Fibroblast of skin of back (primary cell): ENCODE measurements at places on chromosomes 4 and X.
A peak's percentile ranks its signal among the peaks of the same experiment; 100 is the strongest.

- DNase-seq: no peak
Measured at GRCh38 chrX:12579311-12579710, 211.9 kb upstream of the PRPS2 start.

GRCh38 chrX:72100824-72101351, 30.8 kb downstream of the RTL5 start:
- no peak for DNase-seq

DNA sequence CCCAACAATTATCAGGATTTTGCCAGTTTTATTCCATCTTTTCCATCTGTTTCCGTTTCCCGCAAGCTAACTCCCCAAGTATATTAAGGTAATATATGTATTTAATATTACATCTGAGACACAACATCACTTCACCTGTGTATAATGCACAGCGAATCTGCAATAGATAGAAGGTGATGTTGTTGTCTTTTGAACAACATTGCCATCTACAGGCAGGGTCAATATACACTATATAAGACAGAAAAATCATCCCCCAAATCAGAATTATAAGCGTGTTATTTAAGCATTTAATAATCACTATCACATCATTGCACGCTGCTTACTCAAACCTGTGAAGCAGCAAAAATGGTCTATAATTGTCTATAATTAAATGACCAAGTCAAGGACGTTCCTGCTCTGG, 1115.5 kb downstream of the NLGN4X start:
- DNase-seq: peak; percentile 5

DNA sequence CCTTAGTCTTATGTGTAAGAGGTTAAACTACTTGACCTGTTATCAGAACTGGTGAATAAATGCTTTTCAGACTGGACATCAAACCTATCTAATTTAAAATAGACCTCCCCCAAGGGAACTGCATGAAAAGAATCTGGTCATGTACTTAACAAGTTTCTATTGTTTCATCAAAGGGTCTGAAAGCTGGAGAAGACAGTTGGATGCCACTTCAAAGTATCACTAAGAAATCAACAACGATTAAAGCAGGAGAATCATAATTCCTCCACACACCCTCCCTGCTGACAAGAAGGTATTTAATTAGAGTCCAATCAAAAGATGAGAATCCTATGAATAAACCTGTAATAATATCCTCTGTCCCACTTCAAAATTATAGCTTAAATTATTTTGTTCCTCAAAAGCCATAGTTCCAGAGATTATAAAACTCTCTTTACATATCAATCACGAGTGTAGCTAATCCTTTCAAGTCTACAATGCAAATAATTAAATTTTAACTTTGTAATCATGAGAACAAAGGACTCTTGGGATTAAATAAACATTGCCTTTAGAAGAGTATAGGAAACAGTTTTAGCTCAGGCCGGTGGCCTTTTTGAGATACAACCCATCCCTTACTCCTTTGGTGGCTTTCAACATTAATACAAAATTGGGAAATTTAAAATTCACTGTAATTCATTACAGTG, 35.1 kb downstream of the TSPAN5 start:
- DNase-seq: no peak

- peak; percentile 37 for DNase-seq
Measured at GRCh38 chr4:188092824-188093223, 16.6 kb downstream of the TRIML2 start.

- peak; percentile 39 for DNase-seq
Measured at GRCh38 chr4:39698424-39699009, 581 bp downstream of the UBE2K start.

DNA sequence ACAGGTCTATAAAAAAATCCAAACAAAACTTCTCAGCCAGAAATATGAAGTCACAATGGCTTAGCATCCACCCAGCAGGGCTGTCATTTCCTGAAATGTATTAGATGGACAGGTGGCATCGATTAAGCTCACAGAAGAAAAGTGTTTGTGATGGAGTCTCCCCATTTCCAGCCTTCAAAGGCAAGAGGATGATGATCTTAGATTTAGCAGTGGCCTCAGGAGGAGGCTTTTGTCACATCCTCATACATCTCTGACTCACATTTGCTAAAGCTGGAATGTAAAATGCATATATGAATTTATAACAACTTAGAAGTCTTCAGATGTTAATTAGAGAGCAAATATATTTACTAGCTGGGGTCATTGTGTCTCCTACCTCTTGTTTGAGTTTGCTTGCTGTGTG, 441.9 kb downstream of the SPRY1 start:
- peak; percentile 54 for DNase-seq

DNA sequence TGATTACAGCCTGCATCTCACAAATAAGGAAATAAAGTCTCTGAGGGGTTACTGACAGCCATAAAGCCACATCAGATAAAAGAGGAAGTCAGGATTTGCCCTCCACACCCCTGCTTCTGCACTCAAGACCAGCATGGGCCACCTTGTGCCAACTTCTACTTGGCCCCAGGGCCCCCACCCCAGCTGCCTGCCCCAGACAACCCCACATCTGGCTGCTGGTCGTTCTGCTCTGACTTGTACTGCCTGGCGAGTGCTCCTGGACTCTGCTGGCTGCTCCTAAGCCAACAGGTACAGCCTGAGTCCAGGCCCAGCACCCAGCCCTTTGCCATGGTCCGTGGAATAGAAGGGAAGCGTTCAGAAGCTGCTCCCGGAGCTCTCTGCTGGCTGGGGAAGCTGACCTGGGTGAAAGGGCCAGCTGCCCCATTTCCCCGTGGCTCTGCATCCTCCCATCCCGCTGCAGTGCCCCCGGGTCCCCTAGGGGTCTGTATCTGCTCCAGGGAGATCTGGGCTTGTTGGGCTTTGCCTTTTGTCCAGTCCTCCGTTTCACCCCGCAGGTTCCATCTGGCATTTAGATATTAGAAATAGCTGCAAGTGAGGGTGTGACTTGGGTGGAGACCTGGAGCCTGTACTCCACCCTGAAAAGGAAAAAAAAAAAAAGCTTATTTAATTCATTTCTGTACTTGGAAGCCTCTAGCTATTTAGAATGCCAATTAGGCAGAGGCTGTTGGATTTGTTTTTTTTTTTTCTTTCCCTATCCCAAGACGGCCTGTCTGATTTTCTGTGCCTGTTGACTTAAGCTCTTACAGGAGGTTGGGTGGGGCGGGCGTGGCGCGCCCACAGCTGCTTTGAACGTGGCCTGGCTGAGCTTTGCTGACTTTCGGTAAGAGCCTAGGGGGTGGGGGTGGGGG, 194.7 kb downstream of the PTTG2 start:
- DNase-seq: no peak

GRCh38 chr4:128782076-128782715, 27.3 kb upstream of the JADE1 start:
- peak; percentile 52 for DNase-seq

GRCh38 chr4:146334862-146335449, 120.6 kb downstream of the REELD1 start:
- no peak for DNase-seq

- DNase-seq: peak; percentile 23
Measured at GRCh38 chr4:3257556-3258482, 8.9 kb downstream of the MSANTD1 start.

DNA sequence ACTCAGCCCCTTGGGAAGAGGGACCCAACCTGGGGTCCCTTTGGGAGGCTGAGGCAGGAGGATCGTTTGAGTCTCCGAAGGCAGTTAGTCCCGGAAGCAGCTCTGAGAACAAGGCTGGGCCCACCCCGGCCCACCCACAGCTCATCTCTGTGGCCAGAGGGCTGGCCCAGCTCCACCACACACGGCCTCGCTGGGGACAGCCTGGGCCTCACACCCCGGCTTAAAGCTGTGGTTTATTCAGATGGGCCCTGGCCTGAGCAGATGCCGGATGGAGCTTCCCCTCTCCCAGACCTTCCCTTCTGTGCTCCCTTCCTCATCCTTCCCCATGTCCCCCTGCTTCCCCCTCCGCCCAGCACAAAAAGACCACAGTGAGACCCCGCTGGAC, 54.4 kb downstream of the FAM53A start:
- no peak for DNase-seq

GRCh38 chrX:115191490-115192243, 2.5 kb downstream of the RBMXL3 start:
- DNase-seq: no peak

GRCh38 chrX:115652221-115652620, 91.2 kb downstream of the PLS3 start:
- peak; percentile 13 for DNase-seq

GRCh38 chrX:119775517-119776238, 15.8 kb downstream of the RPL39 start:
- DNase-seq: no peak

DNA sequence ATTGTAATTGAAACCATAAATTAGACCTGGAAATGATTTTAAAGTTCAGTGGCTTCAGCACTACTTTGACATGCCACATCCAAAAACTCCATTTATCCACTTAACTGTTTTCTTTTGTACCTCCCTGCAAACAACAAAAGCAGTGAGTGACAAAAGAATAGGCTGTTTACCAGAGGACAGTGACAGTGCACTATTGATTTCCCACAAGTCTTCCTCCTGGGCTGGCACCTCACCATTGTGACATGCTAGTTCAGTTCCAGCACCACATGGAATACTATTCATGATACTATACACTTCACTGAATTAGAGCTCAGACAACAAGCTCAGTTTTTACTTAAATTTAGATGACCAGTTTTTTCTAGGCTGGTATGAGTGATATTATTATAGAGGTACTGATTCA, 29.3 kb downstream of the MOSPD2 start:
- DNase-seq: no peak

DNA sequence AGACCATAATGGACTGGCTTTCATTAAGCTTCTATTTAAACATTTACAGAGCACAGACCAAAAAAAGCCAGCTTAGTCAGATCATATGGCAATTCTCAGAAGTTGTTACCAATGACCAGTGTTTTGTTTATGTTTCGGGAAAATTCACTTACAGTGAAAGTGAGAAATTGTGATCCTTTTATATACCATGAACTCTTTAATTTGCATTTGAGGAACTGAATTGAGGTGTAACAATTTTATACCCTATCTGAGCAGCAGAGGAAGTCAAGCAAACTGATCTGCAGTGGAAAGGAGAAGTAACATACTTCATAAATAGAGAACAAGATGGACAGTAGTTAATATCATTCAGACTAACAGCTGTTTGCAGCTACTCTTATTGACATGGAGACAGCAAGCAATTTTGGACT, 97.1 kb downstream of the TMA16 start:
- no peak for DNase-seq

GRCh38 chr4:38284294-38285030, 324.3 kb downstream of the PTTG2 start:
- peak; percentile 73 for DNase-seq

GRCh38 chrX:23012636-23013035, 12.9 kb downstream of the DDX53 start:
- DNase-seq: no peak

- no peak for DNase-seq
Measured at GRCh38 chr4:10081218-10081606, 35.4 kb downstream of the WDR1 start.

DNA sequence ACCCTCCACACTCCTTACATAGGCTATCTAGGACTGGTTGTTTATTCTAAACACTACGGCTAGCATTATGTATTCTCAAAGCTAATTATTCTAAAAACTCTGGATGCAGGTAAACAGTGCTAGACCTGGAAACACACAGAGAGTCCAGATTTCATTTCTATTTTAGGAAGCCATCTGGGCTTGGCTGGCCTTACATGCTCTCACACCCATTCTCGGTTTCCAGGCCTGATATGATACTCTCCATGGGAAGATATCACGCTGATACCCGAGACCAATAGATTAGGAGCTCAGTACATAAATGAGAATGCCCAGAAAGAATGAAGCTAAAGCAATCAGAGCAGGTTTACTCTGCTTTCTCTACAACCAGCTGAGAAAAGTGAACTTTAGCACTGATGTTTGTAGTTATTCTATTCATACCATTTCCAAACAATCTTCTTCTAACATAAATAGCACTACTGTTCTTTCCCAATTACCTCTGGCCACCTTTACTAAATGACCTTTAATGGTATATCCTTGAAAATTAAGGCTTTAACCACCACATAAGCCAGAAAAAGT, 973.3 kb downstream of the PCDH18 start:
- DNase-seq: no peak

GRCh38 chr4:39032218-39033085, at the start of gene TMEM156:
TMEM156 (minus strand) TSS chr4:39032409; CDS start chr4:39032313, 96 bp downstream.
- DNase-seq: peak; percentile 68

DNA sequence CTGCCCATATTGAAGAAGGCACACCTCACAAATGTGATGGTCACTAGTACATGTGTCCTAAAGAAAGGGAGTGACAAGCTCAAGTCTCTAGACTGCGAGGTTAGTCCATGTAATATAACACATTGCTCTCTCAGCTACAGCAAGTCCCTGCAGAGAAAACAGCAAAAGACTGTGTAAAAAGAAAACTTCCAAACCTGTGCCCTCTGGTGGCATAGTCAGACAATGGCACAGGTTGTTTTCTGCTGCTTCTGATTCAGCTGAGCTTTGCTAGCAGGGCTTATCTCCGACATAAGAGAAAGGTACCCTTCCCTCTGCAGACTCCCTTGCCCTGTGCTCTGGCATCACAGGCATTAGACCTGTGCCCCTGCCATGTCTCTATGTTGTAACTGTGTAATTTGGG, 1.4 kb upstream of the SERPINA7 start:
- no peak for DNase-seq

- peak; percentile 77 for DNase-seq
Measured at GRCh38 chr4:76931087-76931486, 18.5 kb upstream of the SEPTIN11 start.

DNA sequence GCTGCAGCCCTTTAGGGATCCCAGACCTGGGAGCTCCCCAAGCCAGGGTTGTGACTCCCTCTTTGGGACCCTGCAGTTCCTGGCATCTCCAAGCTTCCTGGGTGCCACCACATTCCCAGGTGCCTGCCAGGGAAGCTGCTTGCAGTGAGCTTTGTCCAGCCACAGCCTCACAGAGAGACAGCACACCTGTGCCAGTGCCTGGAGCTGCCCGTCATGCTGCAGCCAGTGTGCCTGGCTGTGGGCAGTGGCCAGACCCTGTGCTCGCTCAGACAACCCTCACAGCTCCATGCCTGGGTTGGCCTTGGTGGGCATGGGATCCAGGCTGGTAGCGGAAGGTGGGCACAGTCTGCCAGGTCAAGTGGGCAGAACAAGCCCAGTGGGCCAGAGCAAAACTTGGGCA, 36.0 kb downstream of the TMPRSS11A start:
- DNase-seq: no peak

DNA sequence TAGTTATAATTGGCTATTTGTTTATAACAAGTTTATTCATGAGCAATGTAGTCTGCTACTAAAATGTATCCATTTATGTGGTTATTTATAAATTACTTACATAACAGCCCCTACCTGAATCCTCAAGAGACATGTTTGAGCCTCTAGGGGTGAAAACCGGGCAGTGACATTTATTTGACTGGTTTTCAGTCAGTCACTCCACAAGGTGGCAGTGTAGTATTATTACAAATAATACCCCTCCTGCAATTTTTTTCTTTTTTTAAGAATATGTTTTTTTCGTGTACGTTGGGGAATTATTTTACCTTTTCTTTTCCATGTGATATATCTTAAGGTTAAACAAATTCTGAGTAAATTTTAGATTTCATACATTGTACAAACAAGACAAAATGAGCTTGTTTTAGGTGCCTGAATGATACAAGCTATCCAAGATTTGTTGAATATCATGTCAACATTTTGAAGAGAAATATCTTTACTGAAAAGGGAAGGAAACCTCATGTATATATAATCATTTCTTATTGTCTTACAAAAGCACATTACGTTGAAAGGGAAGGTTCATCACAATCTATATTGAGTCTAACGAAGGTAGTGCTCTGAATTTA, 598.7 kb upstream of the TECRL start:
- peak; percentile 46 for DNase-seq

- DNase-seq: no peak
Measured at GRCh38 chr4:77121736-77122240, 35.2 kb upstream of the CCNG2 start.

GRCh38 chr4:55386840-55387239, 8.9 kb upstream of the TMEM165 start:
- no peak for DNase-seq
